Left hindlimb (tissue), 1 donor: ENCODE measurements at places on chromosomes 16 and 17.

DNA sequence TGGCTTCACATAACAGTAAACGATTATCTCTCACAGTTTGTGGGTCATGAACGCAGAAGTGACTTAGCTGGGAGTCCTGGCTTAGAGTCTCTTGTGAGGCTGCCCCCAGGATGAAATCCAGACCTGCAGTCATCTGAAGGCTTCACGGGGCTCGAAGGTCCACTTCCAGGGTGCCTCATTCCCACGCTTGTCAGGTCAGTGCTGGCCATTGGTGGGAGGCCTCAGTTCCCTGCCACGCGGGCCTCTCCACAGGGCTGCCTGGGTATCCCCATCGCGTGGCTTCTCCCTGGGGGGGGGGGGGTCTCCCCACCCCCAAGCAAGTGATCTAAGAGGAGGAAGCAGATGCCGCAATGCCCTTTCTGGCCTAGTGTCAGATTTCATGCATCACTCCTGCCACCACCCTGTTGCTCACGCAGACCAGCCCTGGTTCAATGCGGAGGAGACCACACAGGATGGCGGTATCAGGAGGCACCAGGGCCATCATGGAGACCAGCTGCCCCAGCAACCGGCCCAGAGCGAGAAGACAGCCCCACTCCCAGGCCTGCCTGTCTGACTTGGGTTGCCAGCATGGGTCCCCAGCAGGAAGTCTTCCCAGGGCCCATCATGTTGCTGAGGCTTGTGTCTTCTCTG is 77.3 kb upstream of the CDH5 start:
- DNase-seq = no peak

GRCh38 chr17:4721203-4722135 is 9.8 kb upstream of the MED11 start:
- DNase-seq = no peak

GRCh38 chr17:4304417-4305027 is 40.7 kb upstream of the ANKFY1 start:
- DNase-seq = no peak

- no peak for DNase-seq
Observed at GRCh38 chr17:6545291-6545690, 11.1 kb downstream of the PITPNM3 start.

GRCh38 chr17:3213587-3213986 is 6.1 kb downstream of the OR1A1 start:
- DNase-seq = no peak

GRCh38 chr16:89201439-89202377 is 1.4 kb upstream of the SLC22A31 start:
- DNase-seq = no peak
